ENCODE measurements at places on chromosomes 5 and 9.

DNA sequence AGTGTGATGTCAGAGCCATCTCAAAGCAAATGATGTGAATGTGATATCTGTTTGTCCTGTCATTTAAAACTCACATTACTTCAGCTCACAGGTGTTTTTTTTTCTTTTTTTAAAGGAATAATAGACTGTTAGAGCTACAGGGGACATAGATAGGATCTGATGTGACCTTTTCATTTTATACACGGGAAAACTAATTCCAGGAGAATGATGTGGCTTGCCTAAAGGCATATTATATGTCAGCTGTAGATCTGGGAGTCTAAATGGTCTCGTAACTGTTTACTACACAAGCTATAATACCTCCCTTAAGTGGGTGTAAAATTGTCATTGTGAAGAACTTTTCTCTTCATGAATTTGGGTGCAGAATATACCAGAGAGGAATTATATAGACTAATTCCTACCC lies 2.0 kb downstream of the NMUR2 start:
- DNase-seq, result no peak

GRCh38 chr9:100584951-100585350 lies 7.1 kb downstream of the CAVIN4 start:
- DNase-seq, result no peak

- DNase-seq, result no peak
Observed at GRCh38 chr5:135005076-135005475, 29.0 kb downstream of the PITX1 start.

DNA sequence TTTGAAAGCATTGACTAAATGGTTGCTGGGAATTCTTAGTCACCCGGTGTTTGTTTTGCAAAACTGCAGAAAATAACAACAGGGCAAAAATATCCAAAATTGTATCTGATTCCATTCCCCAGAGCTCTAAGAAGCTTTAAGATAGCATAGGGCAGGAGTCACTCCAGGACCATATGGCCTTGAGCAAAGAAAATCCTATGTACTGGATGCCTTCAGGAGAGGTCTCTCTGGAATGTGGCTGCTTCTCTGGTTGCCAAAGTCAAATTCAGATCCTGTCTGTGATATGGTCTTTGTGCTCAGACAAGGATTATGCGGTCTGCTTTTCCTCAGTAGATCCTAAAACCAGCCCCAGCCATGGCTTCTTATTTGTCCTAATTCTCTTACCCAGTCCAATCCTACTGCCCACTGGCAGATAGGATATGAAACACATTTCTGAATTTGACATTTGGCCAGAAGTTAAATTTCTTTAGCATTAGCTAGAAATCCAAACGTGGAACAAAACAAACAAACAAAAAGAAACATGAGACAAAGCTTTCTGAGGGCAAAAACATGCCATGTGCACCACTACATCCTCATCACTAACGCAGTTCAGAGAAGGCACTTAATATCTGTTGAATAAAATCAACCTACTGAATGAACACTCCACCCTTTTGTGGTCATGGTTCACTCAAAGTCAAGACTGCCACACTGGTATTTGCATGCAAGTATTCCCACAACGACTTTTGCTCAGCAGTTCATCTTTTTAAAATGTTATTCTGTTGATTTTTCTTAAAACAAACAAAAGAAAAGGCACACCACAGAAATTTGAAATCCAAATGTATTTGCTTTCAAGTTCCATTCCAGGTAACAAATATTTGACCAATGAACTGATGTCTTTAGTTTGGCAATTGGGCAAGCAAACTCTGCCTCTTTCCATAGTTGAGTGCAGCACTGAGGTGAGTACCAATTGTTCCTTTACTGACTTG lies 165.7 kb downstream of the TRPM6 start:
- DNase-seq, result no peak

GRCh38 chr5:145869753-145870152 lies 3.1 kb downstream of the GRXCR2 start:
- no peak for DNase-seq

DNA sequence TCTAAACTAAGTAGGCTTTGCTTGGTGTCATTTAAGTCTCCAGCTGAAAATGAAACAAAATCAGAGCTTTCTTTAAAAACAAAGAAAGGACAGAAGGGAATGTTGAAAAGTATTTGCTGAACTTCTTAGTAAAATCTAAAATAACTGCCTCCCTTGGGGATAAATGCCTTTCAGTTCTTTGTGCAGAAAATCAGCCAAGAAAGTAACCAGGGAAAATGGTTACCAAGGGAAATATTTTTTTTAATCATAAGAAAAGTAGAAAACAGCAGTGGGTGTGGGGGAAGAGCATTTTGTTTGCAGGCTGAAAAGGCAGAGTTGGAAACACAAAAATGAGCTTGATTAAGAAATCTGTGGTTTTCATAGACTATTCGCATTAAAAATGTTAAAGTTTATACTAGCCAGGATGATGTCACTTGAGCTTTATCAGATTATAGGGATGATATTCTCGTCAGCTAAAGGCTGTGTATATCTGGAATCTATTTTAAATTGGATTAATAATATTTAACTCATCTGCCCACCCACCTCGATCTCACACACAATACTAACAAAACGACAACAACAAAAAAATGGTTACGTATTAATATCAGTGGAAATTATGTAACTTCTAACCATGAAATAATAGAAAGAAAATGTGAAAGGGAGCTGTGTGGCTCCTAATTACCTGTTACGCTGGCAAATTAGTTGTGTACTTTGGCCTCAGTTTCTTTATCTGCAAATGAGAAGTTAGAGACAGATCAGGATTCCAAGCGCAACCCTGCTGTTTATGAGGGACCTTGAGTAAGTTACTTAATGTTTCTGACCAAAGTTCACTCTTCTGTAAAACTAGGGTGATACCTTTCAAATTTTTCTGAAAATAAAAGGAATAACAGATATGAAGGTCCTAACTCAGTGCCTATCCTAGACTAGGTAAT lies at the start of gene ECM2:
TSS of gene ECM2 (minus strand) at position 51 of the 911 bp plus-strand sequence. CDS start 13,124 bp downstream, outside the sequence.
- no peak for DNase-seq

GRCh38 chr5:149006426-149006825 lies 56.4 kb downstream of the SH3TC2 start:
- no peak for DNase-seq

GRCh38 chr9:82011133-82011532 lies 22.6 kb downstream of the SPATA31D1 start:
- DNase-seq, result no peak

GRCh38 chr5:71932655-71933338 lies 174.5 kb upstream of the MAP1B start:
- DNase-seq, result peak; percentile 77
